SJSA1 (cell line): ENCODE measurements at places on chromosomes 1 and 21.

DNA sequence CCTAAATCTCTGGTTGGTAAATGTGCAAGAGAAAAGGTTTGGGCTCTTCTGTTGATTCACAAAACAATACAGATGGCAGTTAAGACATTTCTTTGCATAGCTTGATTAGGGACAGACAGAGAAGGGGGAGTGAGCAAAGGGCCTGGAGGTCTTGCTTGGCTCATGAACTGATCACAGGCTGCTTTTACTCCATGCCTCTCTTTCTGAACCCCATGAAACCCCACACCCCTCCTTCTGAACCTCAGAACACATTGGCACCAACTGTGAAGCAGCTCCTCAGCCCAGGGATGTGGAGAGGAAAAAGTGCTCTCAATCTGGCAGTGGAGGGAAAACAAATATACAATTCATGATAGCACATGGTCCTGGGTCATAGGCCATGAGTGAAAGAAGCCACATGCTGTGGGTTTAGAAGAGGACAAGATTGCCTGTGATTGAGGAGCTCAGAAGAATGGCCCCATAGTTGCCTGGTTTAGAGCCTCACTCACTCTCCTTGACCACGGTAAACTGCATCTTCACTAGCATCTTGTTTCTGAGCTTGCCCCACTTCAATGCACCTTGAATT is 111.6 kb upstream of the GADD45A start:
- no peak for DNase-seq

DNA sequence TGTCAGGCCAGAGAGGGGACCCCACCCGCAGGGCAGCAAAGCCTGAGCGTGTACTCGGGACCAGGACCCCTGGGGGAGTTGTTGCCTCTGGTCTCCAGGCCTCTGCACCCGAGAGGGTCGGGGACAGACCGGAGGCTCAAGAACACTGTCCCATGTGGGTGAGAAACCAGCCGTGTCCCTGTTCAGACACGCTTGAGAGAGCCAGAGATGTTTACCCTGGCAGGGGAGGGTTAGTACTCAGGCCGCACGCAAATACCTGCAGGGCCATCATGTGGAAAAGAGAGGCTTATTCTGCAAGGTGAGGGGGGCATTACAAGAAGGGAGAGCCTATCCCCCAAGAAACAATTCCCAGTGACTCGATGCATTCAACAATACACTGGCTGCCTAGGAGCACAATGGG is 74.0 kb upstream of the ARHGEF16 start:
- DNase-seq = no peak

DNA sequence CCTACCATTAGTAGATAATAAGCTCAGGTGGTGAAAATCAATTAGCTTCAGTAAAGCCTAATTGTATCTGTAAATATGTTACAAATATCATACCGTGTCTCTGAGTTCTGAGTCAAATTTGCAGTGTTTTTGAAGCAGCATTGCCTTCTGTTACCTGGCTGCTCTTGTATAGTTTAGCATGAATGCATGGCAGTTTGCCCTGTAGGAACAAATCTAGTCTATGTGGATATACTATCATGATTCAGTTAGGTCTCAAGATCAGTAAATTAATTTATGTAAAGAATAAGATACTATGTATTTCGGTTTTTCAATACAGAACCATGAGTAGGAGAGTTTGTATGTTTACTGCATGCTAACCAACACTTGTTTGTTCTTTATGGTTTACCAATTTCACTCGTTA is 240.6 kb upstream of the C1orf105 start:
- DNase-seq = no peak

DNA sequence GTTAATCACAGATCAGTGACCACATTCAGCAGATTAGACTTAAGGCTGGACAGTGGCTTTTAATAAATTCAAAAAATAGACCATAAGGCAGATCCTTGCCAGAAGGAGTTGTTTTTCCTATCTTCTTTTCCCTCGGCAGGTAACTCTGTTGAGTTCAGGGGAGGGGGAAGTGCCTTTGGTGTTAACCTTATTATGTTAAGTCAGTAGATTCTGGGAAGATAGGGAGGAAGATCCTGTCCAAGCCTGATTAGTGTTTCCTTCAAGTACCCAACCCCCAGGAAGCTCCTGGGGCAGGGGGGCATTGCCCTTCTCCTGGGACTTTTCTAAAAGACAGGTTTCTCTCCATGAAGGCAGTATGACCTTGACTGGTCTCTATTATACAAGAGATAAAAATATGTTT is 87.4 kb downstream of the ELAVL4 start:
- DNase-seq = no peak

DNA sequence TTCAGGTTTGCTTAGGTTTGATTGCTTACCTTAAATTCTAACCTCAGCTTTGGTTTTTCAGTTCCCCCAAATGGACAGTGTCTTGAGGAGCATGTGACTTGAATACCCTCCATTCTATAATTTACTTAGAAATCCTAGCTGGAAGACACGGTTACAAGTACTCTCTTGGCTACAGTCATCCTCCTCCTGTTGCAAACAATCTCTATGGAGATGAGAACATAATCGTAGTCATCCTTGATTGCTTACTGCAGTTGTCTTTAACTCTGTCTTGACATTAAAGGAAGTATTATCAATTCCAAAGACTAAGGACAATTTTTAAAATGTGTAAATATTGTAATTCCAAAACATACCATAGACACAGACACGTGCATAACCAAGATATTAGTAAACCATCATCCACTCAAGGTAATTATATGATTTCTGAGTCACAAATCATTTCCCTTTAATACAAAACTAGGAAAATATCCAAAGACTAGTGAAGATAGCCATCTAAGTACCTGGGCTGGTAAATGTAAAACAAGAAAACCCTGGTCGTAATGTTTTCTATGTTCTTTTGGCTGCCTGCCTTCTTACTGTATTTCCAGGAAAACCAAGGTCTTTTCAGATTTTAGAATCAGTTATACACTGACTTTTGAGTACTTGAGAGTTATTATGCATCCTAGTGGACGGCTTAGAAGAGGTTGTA is 149.9 kb downstream of the CHRM3 start:
- no peak for DNase-seq

DNA sequence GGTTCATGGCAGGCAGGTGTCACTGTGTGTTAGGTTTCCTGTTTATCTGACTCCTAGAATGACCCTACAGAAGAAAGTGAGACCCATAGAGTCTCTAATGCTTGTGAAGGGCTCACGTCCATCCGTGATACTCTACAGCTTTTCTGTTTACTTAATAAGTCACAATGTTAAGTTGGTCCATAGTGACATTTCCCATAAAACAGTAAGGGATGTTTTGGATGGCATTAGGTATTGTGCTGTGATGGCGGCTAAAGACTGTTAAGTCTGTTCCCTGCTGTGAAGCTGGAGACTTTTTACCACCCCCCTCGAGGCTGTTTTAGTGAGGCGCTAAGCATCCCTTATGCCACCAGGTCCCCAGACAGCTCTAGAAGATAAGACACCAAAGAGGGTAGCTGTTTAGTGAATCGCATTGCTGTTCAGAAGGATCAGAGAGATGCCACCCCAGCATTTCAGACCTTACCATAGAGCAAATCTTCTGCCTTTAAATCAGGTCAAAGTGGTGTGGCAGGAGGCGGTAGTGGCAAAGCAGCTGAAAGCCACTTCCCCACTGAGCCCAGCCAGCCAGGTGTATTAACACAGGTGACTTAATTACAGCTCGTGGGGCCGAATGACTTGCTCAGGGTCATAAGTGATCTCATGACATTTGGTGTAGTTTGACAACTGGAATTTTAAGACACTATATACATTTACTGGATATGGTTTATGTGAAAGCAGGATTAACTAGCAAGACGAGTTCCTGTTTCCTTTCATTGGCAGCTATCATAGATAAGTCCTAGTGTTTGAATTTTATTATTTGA is 25.0 kb downstream of the SLC37A1 start:
- DNase-seq = no peak

- no peak for DNase-seq
Measured at GRCh38 chr1:212838145-212838544, 9.3 kb downstream of the SPATA45 start.

DNA sequence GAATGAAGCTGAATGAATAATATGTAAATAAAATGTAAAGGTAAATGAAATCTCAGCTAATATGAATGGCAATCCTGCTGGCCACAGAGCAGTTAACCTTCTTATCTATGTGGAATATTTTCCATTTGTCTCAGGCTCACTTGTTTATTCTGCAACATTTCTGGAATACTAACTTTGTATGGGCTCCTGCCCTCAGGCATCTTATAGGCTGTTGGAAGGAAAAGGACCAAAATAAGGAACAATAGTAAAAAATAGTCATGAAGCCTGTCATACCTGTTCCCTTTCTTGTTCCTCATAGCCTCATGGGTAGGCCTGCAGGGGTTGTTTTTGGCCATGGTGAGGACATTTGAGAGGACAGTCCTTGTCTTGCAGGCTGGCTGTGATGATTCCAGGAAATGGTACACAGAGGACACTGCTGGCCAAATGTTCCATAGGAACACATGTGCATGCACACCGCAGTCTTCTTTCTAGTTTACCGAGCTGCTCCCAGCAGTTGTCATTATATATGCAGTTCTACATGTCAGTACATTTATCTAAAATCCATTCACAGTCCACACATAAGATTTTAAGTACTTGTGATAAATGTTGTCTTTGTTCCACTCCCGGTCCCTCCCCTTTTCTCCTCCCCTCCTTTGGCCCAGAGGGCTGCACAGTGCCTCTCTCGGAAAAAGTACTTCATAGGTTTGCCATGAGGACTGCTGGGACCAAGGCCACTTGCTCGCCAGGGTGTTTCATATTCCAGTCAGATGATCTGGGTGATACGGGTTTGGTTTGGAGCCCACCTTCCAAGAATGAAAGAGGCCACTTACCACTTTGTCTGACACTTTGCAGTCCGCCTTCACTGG is 15.2 kb upstream of the KCNQ4 start:
- no peak for DNase-seq

GRCh38 chr1:155064832-155065429 is 1.4 kb downstream of the EFNA4 start:
- no peak for DNase-seq

DNA sequence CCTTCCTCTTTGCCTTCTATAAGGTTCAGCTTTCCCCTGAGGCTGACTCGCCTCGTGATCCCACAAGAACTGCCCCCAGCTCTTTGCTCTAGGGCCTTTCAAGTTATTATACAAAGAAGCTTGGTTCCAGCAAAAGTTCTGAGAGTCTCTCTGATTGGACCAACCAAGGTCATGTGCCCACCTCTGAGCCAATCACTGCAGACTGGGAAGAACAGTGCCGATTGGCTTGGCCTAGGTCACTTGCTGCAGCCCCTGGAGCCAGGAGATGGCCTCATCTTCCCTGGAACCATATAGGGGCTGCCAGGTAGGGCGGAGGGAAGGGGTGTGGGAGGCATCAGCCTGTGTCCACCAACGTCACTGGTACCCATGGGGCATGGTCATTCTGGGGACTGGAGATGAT is 22.8 kb downstream of the TAS1R2 start:
- no peak for DNase-seq

GRCh38 chr21:45309069-45309986 is 21.6 kb upstream of the POFUT2 start:
- peak; percentile 94 for DNase-seq

DNA sequence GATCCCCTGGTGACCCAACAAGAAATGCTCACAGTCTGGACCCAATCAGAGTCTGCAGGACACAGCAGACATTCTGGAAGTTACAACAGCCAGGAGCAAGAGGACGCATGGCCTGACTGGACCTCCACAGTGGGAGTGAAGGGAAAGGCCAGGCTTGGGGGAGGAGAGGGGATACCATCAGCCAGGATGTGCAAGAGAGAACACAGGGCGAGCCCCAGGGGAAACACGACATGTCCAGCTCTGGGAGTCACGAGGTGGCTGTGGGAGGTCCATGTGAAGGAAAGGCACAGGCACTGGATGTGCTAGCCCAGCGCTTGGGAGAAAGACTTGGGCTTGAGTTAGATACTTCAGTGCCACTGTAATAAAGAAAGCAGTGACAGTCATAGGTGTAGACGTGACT is 87.3 kb downstream of the HSF2BP start:
- no peak for DNase-seq

- DNase-seq = no peak
Measured at GRCh38 chr1:30815556-30815955, 58.0 kb upstream of the LAPTM5 start.

GRCh38 chr1:27427816-27428315 is 35.4 kb downstream of the GPR3 start:
- no peak for DNase-seq

DNA sequence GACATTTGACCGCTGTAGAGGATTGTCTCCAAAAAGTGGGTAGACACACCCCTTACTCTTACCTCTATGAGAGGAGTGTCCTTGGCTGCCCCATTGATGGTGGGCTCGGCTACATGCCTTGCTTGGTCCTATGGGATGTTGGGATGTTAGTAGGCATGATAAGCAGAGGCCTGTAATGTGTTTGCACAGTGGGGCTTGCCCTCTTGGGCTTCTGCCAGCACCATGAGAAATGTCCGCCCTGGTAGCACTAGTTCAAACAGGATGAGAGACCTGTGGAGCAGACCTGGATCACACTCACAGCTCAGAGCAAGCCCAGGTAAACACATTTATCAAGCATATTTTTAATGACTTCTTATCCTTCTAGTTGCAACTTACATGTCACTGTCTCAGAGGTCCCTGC is 54.2 kb downstream of the SH3GLB1 start:
- DNase-seq = no peak
